ENCODE measurements at places on chromosomes 4 and X. TPM values are rescaled to one million over a fixed set of nuclear protein-coding genes. Genes with fewer than 3 reads are reported as not detected.

- no peak for DNase-seq
These were observed 54.4 kb upstream of the LCORL start for GRCh38 chr4:18075823-18076433.

- no peak for DNase-seq
These were observed 73.2 kb downstream of the HTRA3 start for GRCh38 chr4:8342651-8343261.

GRCh38 chr4:186724864-186725468, 1.3 kb upstream of the FAT1 start:
- no peak for DNase-seq

- DNase-seq: no peak
These were observed 29.3 kb downstream of the CXorf58 start for GRCh38 chrX:23937100-23937499.

- no peak for DNase-seq
These were observed 43.5 kb upstream of the CITED1 start for GRCh38 chrX:72349190-72349589.

The HGFAC gene
- not detected for total RNA-seq

The TMPRSS11B gene
- not detected for total RNA-seq

The NEXMIF gene
- total RNA-seq: 0.26 TPM

The ADRA2C gene
- 2.6 TPM for total RNA-seq

GRCh38 chrX:154002215-154002719, 17.4 kb downstream of the IRAK1 start:
- no peak for DNase-seq

The GAGE1 gene
- total RNA-seq: not detected

GRCh38 chr4:144658903-144659302, 12.9 kb downstream of the HHIP start:
- DNase-seq: no peak

The CFI gene
- 30.4 TPM for total RNA-seq

GRCh38 chrX:30183554-30183953, 31.8 kb upstream of the MAGEB2 start:
- DNase-seq: no peak

GRCh38 chrX:9090766-9091165, 56.8 kb upstream of the FAM9B start:
- DNase-seq: no peak

GRCh38 chr4:105225500-105225899, 78.8 kb downstream of the TET2 start:
- no peak for DNase-seq

The IL2 gene
- not detected for total RNA-seq

The TEX13D gene
- total RNA-seq: not detected

DNA sequence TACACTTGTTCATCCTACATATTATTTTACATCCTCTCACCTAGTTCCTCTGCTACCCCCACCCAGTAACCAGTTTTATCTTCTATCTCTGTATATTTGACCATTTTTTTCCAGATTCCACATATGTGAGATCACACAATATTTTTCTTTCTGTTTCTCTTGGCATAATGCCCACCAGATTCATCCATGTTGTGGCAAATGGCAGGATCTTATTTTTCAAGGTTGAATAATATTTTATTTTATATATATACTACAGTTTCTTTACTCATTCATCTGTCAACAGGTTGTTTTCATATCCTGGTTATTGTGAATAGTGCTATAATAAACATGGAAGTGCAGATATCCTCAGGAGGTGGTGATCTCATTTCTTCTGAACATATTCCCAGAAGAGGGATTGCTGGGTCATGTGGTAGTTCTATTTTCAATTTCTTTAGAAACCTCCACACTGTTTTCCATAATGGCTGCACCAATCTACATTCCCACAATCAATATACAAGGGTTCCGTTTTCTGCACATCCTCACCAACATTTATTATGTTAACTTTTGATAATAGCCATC, 48.2 kb downstream of the THAP9 start:
- no peak for DNase-seq

GRCh38 chrX:155001873-155002272, 20.6 kb downstream of the F8 start:
- DNase-seq: no peak

GRCh38 chrX:19670854-19671620, 155.7 kb upstream of the MAP3K15 start:
- DNase-seq: peak; percentile 60

- no peak for DNase-seq
These were observed 565.1 kb upstream of the NDST4 start for GRCh38 chr4:115678425-115678941.

The PFKFB1 gene
- total RNA-seq: not detected

The ENPEP gene
- total RNA-seq: 3.5 TPM

DNA sequence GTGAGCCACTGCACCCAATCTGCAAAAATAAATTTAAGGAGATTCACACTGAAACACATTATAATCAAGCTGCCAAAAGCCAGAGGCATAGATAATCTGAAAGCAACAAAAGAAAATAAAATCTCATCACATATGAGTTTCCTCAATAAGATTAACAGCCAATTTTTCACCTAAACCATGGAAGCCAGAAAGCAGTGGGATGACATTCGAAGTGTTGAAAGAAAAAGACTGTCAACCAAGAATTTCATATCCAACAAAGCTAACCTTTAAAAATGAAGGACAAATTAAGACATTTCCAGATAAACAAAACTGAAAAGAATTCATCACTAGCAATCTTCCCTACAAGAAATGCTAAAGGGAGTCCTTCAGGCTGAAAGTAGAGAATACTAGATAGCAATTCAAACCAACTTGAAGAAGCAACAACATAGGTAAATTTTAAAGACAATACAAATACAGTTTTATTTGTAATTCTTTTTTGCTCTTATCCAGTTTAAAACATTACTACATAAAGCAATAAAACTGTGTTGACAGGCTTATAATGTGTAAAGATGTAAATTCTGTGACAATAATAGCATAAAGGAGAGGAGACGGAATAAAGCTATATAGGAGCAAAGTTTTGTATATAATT, 23.1 kb upstream of the KLHL8 start:
- DNase-seq: no peak

GRCh38 chrX:115388879-115389278, 99.4 kb downstream of the LUZP4 start:
- no peak for DNase-seq

- no peak for DNase-seq
These were observed 54.1 kb downstream of the TXK start for GRCh38 chr4:48079972-48080391.

GRCh38 chr4:121939690-121940089, 12.2 kb downstream of the TRPC3 start:
- DNase-seq: no peak

DNA sequence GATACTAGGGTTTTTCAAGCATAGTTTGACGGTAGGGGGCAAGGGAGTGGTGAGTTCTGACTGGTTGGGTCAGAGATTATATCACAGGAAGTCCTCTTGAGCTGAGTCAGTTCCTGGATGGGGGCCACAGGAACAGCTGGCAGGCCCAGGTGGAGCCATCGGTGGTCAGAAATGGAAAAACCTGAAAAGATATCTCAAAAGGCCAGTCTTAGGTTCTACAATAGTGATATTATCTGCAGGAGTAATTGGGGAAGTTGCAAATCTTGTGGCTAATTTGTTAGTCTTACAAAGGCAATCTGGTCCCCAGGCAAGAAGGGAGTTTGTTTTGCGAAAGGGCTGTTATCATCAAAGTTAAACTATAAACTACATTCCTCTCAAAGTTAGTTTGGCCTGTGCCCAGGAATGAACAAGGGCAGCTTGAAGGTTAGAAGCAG, 159.3 kb downstream of the PTCHD1 start:
- DNase-seq: no peak

DNA sequence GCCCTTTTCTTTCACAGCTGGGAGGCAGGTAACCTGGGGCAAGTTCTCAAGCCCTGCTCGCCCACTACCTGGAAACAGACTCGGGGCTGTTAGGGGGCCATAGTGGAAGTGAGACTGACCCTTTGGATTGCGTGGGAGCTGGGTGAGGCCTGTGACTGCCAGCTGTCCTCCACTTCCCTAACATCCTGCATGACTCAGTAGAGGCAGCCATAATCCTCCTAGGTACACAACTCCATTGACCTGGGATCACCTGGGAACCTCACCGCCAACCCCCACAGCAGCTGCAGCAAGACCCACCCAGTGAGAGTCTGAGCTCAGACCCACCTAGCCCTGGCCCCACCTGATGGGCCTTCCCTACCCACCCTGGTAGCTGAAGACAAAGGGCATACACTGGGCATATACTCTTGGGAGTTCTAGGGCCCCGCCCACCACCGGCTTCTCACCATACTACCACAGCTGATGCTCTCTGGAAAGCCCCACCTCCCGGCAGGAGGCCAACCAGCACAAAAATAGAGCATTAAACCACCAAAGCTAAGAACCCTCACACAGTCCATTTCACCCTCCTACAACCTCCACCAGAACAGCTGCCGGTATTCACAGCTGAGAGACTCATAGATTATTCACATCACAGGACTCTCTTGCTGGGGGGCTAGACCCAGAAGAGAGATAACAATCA, 61.1 kb upstream of the DCTD start:
- no peak for DNase-seq

DNA sequence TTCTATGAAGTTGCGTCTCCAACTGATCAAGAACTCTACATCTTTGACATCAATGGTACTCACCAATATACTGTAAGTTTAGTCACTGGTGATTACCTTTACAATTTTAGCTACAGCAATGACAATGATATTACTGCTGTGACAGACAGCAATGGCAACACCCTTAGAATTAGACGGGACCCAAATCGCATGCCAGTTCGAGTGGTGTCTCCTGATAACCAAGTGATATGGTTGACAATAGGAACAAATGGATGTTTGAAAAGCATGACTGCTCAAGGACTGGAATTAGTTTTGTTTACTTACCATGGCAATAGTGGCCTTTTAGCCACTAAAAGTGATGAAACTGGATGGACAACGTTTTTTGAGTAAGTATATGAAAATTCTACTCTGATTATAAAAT, 162.3 kb downstream of the DCTD start:
- no peak for DNase-seq

The MGAT4D gene
- not detected for total RNA-seq

The BEND4 gene
- not detected for total RNA-seq

DNA sequence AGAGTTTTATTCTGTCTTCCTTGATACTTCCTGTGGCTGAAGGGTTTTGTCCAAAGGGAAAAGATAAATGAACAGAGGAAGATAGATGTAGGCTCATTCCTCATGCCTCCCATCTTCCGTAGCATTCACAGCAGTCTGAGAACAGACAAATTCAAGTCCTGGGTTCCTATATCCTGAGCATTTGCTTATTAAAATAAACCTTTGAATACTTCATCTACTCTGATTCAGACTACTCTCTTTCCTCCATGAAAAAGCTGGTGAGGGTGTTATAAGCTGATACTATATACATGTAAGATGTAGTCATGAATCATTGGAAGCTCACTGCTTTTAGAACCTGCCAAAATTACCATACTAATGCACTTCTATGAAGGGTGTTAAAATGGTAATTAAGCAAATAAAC, 61.2 kb downstream of the GAB1 start:
- no peak for DNase-seq

DNA sequence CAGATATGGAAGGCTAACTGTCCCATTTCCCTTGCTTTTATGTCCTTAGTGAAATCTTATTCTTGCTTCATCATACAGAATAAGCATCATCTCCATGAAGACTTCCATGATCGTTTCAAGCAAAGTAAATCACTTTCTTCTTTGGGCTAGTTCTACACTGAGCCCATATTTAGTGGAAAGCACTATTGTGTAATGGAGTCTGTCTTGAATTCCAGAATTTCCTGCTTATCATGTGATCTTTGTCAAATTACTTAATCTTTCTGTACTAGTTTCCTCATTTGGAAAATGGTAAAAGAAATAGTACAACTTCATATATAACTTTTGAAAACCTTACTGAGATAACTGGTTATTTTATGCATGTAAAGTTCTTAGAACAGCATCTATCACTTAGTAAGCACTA, 7.6 kb downstream of the ANAPC10 start:
- DNase-seq: no peak

GRCh38 chr4:174521800-174522182, 497 bp downstream of the HPGD start:
- DNase-seq: no peak

- DNase-seq: no peak
These were observed 41.8 kb downstream of the SULT1E1 start for GRCh38 chr4:69818060-69818639.

DNA sequence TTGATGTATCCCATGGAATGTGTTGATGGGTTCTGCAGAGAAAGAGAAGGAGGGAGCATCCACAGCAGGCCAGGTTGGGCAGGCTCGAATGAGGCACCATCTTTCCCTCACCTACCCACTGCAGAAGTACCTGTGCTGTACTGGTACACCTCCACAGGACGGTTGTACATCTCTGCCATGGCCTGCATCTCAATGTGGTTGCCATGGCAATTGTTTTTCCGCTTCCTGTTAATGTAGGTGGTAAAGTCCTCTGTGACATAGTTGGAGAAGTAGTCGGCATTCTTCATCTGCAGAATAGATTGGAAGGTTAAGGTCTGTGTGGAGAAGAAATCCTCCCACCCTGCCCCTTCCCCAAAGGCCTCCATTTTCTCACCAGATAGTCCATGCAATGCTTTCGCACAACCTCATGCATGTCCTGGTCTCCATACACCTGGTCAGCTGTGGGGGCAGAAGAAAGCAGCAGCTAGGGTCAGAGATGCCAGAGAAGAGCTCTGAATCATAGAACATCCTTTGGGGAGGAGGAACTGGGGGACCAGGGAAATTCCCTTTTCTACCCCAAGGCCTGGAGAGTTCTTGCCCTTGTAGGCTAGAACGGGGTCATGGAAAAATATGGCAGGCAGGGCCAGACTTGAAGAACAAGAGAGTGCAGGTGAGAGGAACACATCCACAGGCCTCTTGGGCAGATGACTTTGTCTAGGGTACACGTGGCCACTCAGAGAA, 15.9 kb upstream of the PIM2 start:
- no peak for DNase-seq

DNA sequence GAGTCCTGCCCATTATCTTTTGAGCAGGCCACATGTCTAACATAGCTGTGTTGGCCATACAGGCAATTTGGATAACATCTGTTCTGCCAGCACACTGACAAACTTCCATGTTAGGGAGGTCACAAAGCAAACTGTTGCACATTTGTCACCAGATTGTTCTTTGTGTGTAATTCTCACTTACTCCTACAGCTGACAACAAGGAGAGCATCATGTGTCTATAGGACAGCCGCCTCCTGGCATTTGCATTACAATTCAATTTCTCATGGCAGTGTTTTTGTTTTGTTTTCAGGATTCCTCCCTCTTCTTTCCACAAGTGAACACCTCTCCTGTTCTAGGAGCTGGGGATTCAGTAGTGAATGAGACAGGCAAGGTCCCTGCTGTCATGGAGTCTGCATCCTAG, 94.3 kb upstream of the LEF1 start:
- DNase-seq: no peak

Measured in right atrium auricular region (tissue), 2 donors.